Spinal cord (tissue), 10 donors: ENCODE measurements at places on chromosomes 2 and 18. TPM values are rescaled to one million over a fixed set of nuclear protein-coding genes. Genes with fewer than 3 reads are reported as not detected.
A peak's percentile ranks its signal among the peaks of the same experiment; 100 is the strongest.

- no peak for DNase-seq
- no peak overlapping the region for H3K4me3 ChIP-seq
- no peaks in the 10 kb centered on the region for H3K36me3 ChIP-seq
- no peaks in the 10 kb centered on the region for H3K27me3 ChIP-seq
Observed at GRCh38 chr2:150605664-150606063, 118.2 kb upstream of the RND3 start.

DNA sequence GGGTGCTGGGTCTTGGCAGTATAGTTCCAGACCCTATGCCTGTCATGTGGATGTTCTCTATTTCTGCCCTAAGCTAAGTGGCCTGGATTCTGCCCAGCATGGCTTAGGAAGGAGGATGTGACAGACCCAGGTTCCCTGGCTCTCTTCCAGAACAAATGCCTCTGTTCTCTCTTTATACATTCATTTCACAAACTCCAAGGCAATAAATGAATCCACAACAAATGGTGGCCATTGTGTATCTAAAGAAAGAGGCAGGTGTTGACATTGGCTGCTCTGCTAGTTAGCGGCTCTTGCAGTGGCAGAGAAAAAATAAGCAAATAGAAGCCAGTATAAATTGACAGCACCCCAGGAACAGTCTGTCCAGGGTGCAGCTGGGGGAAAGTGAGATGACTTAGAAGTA is 298.6 kb downstream of the SUCLG1 start:
- no peaks in the 10 kb centered on the region for H3K36me3 ChIP-seq
- H3K4me1 ChIP-seq, result no peaks in the 10 kb centered on the region
- no peak overlapping the region for H3K27ac ChIP-seq
- peak; percentile 52 for DNase-seq
- no peak overlapping the region for H3K4me3 ChIP-seq
- no peaks in the 10 kb centered on the region for H3K27me3 ChIP-seq

- DNase-seq, result no peak
- peaks cover 11% of the 10 kb centered on the region for H3K4me1 ChIP-seq
- H3K4me3 ChIP-seq, result peak overlapping the region; percentile 69
- peaks cover 58% of the 10 kb centered on the region for H3K36me3 ChIP-seq
Observed at GRCh38 chr2:218658671-218659257, 659 bp downstream of the ZNF142 start.

GRCh38 chr2:226376516-226377180 is 423.0 kb downstream of the IRS1 start:
- no peak for DNase-seq
- H3K27me3 ChIP-seq, result no peaks in the 10 kb centered on the region
- no peaks in the 10 kb centered on the region for H3K4me1 ChIP-seq
- no peaks in the 10 kb centered on the region for H3K36me3 ChIP-seq
- H3K4me3 ChIP-seq, result no peak overlapping the region

- no peaks in the 10 kb centered on the region for H3K36me3 ChIP-seq
- H3K27ac ChIP-seq, result peak overlapping the region; percentile 33
- H3K27me3 ChIP-seq, result no peaks in the 10 kb centered on the region
- no peaks in the 10 kb centered on the region for H3K4me1 ChIP-seq
- no peak overlapping the region for H3K4me3 ChIP-seq
- DNase-seq, result no peak
Observed at GRCh38 chr2:176246331-176246730, 22.9 kb upstream of the MTX2 start.

The LIMS4 gene
- total RNA-seq, result 2.6 TPM

- no peaks in the 10 kb centered on the region for H3K27me3 ChIP-seq
- no peaks in the 10 kb centered on the region for H3K4me1 ChIP-seq
- H3K4me3 ChIP-seq, result no peak overlapping the region
- no peaks in the 10 kb centered on the region for H3K36me3 ChIP-seq
Observed at GRCh38 chr18:64416990-64417389, 268.1 kb upstream of the LINC00305 start.

DNA sequence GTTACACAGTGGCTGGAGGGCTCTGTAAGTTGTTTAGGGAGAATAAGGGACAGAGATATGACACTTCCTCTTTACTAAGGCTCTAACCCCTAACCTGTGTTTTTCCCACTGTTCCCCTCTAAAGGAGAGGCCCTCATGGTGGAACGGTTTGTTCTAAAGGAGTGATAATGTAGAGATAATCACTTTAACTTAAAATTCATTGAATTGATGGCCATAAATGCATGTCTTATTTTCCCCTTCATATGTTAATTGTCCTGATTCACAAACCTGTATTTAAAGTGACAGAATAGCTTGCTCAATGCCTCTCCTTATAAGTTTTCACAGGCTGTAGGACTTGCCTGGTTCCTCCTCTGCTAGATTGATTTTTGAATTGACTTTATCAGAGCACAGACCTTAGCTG is at the start of gene SERPINB12:
Gene SERPINB12, plus strand, starts transcription at position 301 of the 400 bp plus-strand sequence. CDS start 13,791 bp downstream, outside the sequence.
- H3K4me1 ChIP-seq, result no peaks in the 10 kb centered on the region
- no peaks in the 10 kb centered on the region for H3K27me3 ChIP-seq
- no peak within 1 kb of the TSS for H3K4me3 ChIP-seq
- no peak for DNase-seq
- H3K27ac ChIP-seq, result no peak within 1 kb of the TSS

- no peaks in the 10 kb centered on the region for H3K36me3 ChIP-seq
- no peaks in the 10 kb centered on the region for H3K27me3 ChIP-seq
- DNase-seq, result no peak
- H3K27ac ChIP-seq, result peak overlapping the region; percentile 21
Observed at GRCh38 chr2:38754506-38754905, 3.3 kb upstream of the SRSF7 start.

The CXCR4 gene
- total RNA-seq, result 52.3 TPM

- H3K27me3 ChIP-seq, result no peaks in the 10 kb centered on the region
- no peak overlapping the region for H3K4me3 ChIP-seq
- H3K36me3 ChIP-seq, result no peaks in the 10 kb centered on the region
- H3K27ac ChIP-seq, result no peak overlapping the region
Observed at GRCh38 chr2:205094031-205094430, 548.8 kb downstream of the PARD3B start.

DNA sequence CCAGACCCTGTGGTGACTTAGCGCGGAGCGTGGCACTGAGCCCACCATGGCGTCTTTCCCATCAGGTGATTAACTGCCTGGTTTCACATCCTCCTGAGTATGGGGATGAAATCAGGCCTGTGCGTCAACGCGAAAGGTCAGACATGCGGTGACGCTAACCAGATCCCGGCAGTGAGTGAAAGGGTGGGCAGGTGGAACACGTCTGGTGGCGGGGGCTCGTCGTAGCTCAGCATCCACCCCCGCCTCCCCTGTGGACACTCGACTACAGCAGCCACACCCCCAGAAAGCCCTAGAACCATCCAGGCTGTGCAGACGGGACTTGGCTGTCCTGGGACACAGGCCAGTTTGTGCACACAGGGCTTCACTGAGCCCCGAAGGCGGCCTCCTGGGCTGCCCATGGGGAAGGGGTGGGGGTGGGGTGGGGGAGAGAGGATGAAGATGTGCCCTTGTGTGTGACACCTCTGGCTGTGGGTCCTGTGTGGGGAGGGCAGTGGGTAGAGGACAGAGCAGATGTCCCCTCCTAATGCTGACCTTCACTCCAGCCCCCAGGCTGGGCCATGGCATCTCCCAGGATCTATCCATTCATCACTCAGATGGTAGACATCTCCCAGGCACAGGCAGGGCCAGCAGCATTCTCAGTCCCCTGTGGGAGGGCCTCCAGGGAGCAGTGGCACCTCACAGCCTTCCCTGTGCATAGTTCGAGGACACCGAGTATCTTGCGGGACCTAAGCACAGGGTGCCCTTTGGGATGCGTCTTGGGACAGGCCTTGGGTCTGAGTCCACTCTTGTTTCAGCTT is 27.5 kb downstream of the RAMP1 start:
- no peaks in the 10 kb centered on the region for H3K27me3 ChIP-seq
- H3K27ac ChIP-seq, result peak overlapping the region; percentile 69
- peaks cover 35% of the 10 kb centered on the region for H3K36me3 ChIP-seq
- DNase-seq, result peak; percentile 43

GRCh38 chr2:19046986-19047780 is 311.2 kb downstream of the OSR1 start:
- H3K4me3 ChIP-seq, result no peak overlapping the region
- H3K36me3 ChIP-seq, result no peaks in the 10 kb centered on the region
- H3K27ac ChIP-seq, result no peak overlapping the region
- no peaks in the 10 kb centered on the region for H3K4me1 ChIP-seq
- no peak for DNase-seq

DNA sequence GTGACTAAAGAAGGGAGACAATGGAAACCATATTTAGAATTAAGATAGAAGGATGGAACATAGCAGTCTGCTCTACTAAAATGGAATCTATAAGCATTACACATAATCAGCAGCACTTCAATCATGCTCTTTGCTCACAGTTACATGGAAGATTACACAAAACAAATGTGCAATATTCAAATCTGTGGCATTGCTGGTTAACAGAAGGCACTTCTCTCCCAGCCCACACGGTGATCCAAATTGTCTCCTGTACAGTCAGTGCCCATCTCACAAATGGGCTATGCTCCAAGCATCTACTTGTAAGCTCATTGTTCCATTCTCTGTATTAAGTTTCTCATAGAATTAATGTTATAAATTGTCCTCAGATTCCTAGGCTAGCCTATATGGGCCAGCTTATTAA is 716.6 kb downstream of the NRXN1 start:
- H3K36me3 ChIP-seq, result no peaks in the 10 kb centered on the region
- H3K4me1 ChIP-seq, result no peaks in the 10 kb centered on the region
- H3K4me3 ChIP-seq, result no peak overlapping the region
- no peaks in the 10 kb centered on the region for H3K27me3 ChIP-seq
- H3K27ac ChIP-seq, result no peak overlapping the region

GRCh38 chr2:57372237-57372984 is 674.2 kb upstream of the VRK2 start:
- no peak overlapping the region for H3K4me3 ChIP-seq
- no peak for DNase-seq
- H3K4me1 ChIP-seq, result no peaks in the 10 kb centered on the region
- no peaks in the 10 kb centered on the region for H3K27me3 ChIP-seq
- no peaks in the 10 kb centered on the region for H3K36me3 ChIP-seq

DNA sequence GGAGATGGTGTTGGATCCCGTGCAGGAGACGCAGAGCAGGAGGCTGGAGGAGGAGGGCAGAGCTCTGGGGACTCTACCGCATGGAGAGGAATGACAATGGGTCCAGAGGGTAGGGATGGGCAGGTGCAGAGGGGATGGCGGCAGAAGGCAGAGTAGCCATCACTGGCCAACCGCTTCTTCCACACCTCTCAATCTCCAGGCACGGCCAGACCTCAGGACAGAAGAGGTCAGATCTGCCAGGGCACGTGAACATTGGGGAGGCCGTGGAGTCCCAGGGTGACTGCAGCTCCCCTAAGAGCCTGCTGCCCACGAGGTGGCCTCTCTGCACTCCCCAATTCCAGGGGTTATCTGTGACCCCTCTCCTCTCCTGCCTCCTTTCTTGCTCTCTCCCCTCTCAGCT is 162.7 kb upstream of the HDAC4 start:
- DNase-seq, result no peak
- no peak overlapping the region for H3K27ac ChIP-seq
- peaks cover 11% of the 10 kb centered on the region for H3K4me1 ChIP-seq
- H3K4me3 ChIP-seq, result no peak overlapping the region
- no peaks in the 10 kb centered on the region for H3K27me3 ChIP-seq

DNA sequence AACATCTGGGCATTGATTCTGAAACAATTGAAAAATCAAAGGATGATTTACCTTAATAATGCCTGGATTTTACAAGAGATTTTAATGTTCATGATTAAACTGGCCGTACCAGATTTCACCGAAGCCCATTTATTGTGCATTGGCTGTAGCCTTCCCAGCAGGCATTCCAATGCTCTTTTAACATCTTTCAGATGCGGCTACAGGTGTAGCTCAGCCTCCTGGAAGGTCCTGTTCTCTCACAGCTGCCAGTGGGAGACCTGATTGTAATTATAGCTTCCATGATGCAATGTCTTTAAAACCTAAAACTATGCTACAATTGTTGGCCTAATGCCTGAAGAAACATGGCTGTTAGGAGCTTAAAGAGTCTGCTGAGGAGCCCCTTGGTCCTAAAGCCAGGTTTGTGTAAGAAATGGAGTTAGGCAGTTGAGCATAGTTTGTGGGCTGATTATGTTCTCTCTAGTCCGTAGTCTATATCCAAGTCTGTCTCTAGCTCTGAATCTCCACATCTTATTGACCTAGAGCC is 147.4 kb downstream of the CERS6 start:
- H3K36me3 ChIP-seq, result no peaks in the 10 kb centered on the region
- no peaks in the 10 kb centered on the region for H3K4me1 ChIP-seq
- no peak overlapping the region for H3K27ac ChIP-seq
- no peak for DNase-seq
- H3K27me3 ChIP-seq, result no peaks in the 10 kb centered on the region
- no peak overlapping the region for H3K4me3 ChIP-seq
